KBM-7 (cell line): ENCODE measurements at places on chromosomes 3 and 15.
A peak's percentile ranks its signal among the peaks of the same experiment; 100 is the strongest.

DNA sequence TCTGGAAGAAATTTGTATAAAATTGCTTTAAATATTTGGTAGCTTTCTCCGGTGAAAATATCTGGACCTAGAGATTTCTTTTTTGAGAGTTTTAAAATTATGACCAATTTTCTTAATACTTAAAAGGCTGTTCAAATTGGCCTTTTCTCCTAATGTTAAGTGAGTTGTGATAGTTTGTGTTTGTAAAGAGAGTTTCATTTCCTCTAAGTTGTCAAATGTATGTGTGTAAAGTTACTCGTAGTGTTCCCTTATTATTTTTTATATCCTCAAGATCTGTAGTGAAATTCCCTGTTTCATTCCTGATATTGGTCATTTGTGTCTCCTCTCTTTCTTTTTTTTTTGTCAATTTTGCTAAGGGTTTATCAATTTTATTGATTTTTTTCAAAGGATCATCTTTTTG is 92.6 kb upstream of the CTNNB1 start:
- no peak for DNase-seq

- DNase-seq = no peak
Measured at GRCh38 chr3:60989626-60990441, 261.4 kb downstream of the FHIT start.

GRCh38 chr3:104291878-104292277 is 1074.8 kb upstream of the ALCAM start:
- peak; percentile 21 for DNase-seq

GRCh38 chr3:40875581-40875980 is 323.7 kb upstream of the CTNNB1 start:
- no peak for DNase-seq
